ENCODE measurements at places on chromosomes 11 and 22.

GRCh38 chr11:35040221-35040942, 98.6 kb upstream of the CD44 start:
- no peak for DNase-seq

GRCh38 chr11:4185561-4185960, 91.0 kb downstream of the RRM1 start:
- no peak for DNase-seq

- DNase-seq, result no peak
These were observed 14.1 kb downstream of the SERPIND1 start for GRCh38 chr22:20787746-20788626.

DNA sequence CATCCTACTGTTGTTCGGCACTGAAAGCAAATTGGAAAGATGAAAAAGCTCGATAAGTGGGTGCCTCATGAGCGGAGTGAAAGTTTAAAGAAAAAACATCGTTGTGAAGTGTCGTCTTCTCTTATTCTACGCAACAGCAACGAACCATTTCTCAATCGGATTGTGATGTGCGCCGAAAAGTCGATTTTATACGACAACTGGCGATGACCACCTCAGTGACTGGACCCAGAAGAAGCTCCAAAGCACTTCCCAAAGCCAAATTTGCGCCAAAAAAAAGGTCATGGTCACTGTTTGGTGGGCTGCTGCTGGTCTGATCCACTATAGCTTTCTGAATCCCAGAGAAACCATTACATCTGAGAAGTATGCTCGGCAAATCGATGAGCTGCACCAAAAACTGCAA, 58.4 kb upstream of the FBXO3 start:
- DNase-seq, result no peak

DNA sequence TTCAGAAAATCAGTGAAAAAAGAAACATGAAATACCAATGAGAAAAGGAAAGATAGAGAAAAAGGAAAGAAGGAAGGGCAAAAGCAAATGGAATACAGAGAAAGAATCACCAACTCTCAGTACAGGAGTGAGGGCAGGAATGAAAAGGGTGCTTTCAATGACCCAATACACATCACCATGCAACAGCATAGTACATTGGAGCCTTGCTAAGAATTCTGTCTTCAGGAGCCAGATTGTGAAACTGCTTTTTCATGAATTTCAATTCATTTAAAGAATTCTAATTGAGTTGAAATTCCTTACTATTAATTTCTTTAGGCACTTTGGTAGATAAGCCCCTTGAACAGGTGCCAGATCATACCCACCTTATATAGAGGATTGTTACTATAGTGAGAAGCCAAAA, 34.9 kb downstream of the BLID start:
- no peak for DNase-seq

DNA sequence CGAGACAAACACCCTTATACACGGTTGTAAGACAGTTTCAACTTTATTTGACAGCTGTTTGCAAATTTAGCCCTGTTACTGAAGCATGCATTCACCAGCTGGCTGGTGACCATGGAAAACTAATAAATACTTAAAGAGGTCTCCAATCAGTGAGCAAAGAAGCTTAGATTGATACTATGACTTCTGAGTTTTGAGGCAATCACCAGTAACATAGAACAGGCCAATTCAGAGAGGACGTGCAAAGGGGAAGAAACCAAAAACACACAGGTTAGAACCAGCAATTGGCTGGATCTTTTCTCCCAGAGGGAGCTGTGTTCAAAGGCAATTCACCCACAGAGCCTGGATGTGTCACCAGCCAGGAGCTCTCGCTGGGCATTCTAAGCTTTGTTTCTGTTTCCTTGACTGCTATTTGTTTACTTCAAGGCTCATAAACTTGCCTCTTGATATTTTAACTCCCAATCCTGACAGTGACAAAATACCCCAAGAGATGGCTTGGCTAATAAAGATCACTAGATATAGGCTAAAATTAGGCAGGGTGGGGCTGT, 113.6 kb upstream of the MTMR2 start:
- DNase-seq, result no peak

DNA sequence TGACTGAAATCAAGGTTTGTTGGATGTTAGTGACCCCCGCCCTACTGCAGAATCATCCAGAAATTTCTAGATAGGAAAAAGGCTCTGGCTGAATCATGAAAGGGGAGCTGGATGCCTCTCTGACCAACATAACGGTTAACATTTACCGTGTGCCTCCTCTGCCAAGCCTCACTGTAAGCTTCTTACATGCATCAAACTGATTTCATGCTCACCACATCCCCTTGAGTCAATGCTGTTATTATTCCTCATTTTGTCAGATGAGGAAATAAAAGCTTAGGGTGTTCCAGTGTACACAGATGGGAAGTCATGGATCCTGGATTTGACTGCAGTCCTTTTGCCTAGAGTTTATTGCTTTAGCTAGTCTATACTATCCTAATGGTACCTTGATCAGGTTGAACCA, 5.9 kb upstream of the HMOX1 start:
- DNase-seq, result no peak
